ENCODE measurements at places on chromosomes 3 and 15.

GRCh38 chr15:93124126-93124525, 35.1 kb upstream of the RGMA start:
- DNase-seq = no peak

GRCh38 chr3:62876064-62876463, 848 bp upstream of the CADPS start:
- peak; percentile 21 for DNase-seq

DNA sequence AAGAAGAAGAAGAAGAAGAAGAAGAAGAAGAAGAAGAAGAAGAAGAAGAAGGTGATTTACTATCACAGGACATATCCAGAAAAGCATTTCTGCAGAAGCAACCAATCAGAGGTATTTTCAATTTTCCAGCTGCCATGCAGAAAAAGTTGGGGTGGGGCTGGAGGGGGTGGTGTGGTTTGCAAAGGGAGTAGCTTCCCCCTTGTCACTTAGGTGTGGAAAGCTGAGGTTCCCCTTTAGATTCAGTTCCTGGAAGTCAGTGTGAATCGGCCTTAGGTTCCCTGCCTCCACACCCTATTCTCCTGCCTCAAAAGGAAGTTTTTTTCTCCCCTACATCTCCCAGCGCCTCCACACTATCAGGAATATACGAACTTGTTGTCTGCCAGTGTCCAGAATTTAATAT, 276.7 kb upstream of the ARRDC4 start:
- DNase-seq = no peak

DNA sequence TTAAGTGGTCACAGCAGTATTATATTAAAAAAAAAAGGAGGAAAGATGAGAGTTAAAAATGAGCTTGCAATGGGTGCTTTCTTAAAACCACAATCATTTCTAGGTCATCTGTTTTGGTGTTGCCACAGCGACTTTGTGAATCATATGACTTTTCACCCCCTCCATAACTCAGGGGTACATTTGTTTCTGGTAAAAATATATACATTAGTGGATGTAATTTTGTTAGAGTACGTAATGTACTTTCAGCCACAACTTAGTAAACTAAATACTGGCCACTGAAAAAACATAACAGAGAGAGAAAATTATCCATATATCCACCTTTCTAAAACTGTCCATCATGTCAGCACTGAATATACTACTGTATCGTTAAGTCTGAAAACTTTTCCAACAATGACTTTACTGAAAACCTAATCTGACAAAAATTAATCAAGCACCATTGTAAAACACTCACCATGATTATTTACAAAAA, 3.4 kb downstream of the ANKRD28 start:
- no peak for DNase-seq

DNA sequence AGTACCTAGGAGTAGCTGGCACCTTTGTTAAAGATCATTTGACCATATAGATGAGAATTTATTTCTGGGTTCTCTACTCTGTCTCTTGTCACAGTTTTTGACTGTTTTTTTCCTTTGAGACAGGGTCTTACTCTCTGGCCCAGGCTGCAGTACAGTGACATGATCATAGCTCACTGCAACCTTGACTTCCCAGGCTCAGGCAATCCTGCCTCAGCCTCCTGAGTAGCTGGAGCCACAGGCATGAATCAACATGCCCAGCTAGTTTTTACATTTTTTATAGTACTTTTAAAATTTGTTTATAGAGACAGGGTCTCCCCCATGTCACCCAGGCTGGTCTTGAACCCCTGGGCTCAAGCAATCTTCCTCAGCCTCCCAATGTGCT, 45.0 kb downstream of the BCL2L10 start:
- DNase-seq = no peak

- no peak for DNase-seq
These were observed 330.4 kb upstream of the NDN start for GRCh38 chr15:24017470-24017869.

DNA sequence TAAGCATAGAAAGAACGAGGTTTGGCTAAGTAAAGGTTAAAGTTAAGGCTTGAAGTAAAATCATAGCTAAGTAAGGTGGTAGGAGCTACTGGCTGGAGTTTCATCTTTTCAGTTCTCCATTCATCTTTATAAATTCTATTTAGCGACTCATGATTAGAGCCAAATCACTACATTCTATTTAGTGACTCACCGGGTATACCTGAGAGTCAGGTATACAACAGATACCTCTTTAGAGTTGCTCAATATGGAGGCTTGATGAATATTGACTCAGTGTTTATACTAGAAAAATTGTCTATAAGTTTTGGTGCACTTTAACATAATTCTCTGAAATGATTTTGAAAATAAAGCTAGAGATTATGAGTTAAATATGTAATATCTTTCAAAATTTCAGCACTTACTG, 328.8 kb upstream of the GRM7 start:
- no peak for DNase-seq

DNA sequence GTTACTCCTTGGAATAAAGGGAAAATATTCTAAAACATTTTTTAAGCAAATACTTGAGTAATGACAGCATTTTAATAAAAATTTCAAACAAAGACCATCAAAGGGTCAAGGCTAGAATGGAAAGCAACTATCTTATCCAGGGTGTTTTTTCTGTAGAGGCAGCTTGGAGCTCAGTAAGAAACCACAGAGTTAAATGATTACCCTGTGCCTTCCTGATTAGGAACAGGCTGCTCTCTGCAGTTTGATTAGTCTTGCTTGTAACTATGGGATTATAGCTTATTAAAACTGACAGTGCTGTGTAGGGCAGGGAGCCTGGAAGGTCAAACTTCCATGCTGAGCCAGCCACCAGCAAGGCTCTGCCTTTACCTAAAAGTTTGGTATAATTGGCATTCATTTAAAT, 33.1 kb downstream of the QTRT2 start:
- DNase-seq = no peak

DNA sequence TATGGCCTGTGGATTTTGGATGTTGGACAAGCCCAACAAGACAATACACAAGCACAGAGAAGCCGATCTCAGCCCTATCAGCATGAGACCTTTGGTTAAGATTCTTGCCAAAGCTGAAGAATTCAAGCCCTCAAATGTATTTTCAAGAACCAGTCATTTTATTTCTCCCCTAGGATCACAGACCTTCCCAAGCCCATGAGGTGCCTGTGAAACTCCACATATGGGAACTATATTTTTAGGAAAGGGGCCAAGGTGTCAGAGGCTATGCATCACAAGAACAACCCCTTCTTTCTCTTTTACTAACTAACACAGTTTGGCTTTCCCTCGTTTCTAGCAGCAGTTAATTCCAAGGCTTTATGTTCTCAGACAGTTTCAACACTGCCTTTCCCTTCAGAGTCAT, 364.5 kb downstream of the MAGI1 start:
- DNase-seq = no peak

DNA sequence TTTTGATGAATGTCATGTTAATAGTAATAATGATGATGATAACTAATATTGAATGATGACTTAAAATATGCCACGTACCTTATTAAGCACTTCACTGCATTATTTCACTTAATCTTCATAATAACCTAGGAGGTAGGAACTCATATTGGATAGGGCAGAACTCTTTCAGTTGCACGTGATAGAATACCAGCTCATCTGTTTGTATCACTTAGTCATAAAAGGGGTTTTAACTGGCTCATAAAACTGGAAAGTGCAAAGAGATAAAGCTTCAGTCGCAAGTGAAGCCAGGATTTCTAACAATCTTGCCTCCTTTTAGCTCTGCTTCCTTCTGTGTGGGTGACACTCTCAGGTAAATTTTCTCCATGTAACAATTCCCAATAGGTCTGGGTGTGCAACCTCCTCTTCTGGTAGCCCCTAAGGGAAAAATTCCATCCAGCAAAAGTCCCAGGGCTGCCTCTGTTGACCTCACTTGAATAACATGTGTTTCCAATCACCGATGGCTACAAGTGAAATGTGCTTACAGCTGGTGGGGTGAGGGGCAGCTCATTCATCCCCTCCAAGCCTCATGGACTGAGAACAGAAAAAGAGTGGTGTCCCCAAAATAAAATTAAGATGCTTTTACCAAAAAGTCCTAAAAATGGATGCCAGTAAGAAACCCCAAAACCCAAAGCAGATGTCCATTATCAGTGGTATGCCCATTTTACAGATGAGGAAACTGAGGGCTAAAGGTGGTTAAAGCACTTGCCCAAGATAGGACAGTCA, 9.3 kb downstream of the GXYLT2 start:
- no peak for DNase-seq

DNA sequence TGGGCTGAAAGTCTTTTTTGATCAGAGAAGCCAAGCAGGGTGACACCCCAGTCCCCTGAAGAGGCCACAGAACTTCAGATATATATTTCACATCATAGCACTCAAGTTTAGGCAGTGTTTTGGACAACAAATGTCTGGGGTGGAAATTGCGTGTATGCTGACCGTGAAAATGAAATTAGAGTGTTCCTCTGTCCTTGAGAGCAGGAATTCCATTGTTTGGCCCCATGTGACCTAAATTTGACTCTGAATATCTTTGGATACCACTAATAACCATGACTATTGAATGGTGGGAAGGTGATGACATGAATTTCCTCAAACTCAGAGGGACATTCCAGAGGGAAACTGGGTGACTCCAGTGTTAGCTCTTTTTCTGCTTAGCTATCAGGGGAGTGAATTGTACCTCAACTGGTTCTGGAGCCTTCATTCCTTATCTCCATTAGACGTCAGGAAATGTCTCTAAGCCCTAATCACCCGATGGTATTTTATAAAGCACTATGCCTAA, 263.5 kb upstream of the RASGRP1 start:
- no peak for DNase-seq

All from NCI-H1105 (cell line).